ENCODE measurements at places on chromosomes 4 and X. TPM values are rescaled to one million over a fixed set of nuclear protein-coding genes. Genes with fewer than 3 reads are reported as not detected.

TCEANC gene
- polyA plus RNA-seq = 1.1 TPM

PNPLA4 gene
- polyA plus RNA-seq = 26.0 TPM

TMSB15A gene
- polyA plus RNA-seq = 6.3 TPM

PDCL2 gene
- not detected for polyA plus RNA-seq

IGSF1 gene
- not detected for polyA plus RNA-seq

ESX1 gene
- not detected for polyA plus RNA-seq
